ENCODE measurements at places on chromosomes 3 and 15. TPM values are rescaled to one million over a fixed set of nuclear protein-coding genes. Genes with fewer than 3 reads are reported as not detected.

- DNase-seq = no peak
Measured at GRCh38 chr15:52551762-52552161, 17.1 kb downstream of the ARPP19 start.

- DNase-seq = no peak
Measured at GRCh38 chr3:170869239-170869590, 780 bp downstream of the RPL22L1 start.

The DGKG gene
- 6.7 TPM for total RNA-seq

DNA sequence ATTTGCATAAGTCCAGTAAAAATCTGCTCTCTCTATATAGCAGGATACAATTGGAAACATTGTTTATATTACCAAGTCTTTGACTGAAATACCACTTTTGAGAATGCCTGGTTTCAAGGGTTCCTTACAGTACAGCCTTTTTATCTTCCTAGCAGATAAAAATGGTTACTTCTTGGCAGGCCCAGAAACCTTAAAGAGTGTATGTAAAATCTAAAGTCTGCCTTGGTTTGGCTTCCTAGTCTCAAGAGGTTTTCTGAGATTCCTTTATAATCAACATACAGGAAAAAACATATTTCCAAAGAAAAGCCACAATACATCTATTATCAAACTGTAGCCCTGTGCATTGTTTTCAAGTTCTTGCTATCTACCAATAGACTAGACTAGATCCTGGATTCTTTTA is 84.6 kb downstream of the PLSCR2 start:
- no peak for DNase-seq

The TCF12 gene
- total RNA-seq = 106 TPM

DNA sequence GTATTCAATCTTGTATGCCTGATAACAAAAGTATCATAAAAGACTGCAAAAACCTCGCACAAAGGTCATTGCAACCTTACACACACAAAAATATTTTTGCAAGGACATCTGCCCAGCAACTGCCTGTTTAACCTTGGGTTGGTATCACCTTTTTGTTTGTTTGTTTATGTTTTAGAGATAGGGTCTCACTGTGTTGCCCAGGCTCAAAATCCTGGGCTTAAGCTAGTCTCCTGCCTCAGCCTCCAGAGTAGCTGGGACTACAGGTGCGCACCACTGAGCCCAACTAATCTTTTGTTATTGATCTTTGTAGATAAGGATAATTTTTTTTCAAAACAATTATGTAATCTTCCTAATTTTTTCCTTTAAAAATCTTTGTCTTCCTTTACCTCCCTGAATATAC is 54.2 kb downstream of the SPTSSB start:
- no peak for DNase-seq

GRCh38 chr3:53846134-53846850 is at the start of the genes CHDH and IL17RB:
TSS of gene CHDH (minus strand) at chr3:53846419. CDS start at chr3:53824008, 22,411 bp downstream.
TSS of gene IL17RB (plus strand) at chr3:53846568. CDS start at chr3:53846589, 21 bp downstream.
- peak; percentile 76 for DNase-seq

The GOLGA6L4 gene
- 3.7 TPM for total RNA-seq

- DNase-seq = no peak
Measured at GRCh38 chr3:177439694-177440269, 242.5 kb upstream of the TBL1XR1 start.

The FAM81A gene
- total RNA-seq = 4.1 TPM

Data from mucosa of descending colon (tissue), 3 donors.